ENCODE measurements at places on chromosomes 7 and 10.

DNA sequence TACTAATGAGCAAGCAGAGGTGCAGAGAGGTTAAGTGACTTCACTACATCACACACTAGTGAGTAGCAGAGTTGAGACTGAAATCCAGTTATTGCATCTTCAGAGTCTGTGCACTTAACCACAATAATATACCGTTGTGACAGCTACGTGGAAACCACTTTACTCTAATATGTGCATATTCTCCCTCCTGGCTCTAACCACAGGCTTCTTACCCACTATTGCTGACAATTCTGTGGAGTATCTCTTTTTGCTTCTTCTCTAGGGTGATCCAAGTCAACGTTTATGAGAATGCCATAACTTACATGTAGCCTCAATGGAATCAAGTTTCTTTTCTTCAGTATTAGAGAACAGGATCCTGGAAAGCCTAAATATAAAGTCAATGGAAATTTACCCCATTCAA, 64.2 kb upstream of the MEOX2 start:
- DNase-seq, result no peak

DNA sequence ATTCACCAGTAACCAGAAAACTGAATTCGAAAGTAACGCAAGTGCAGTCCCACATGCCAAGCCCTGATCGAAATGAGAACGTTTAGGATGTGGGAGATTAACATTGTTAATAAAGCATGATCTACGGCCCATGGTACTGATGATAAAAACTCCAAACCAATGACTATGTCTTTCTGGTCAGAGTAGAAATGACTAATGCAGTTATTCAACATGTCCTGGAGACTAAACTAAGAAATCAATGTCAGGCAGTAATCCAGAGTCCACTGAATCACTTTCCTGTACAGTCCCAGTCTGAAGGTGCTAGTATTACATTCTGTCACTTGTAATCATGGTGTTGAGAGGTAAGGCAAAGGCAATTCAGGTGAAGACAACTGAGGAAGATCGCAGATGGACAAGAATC, 14.4 kb downstream of the NPSR1 start:
- no peak for DNase-seq

- DNase-seq, result no peak
Observed at GRCh38 chr10:80896959-80897358, 359.3 kb downstream of the SH2D4B start.

DNA sequence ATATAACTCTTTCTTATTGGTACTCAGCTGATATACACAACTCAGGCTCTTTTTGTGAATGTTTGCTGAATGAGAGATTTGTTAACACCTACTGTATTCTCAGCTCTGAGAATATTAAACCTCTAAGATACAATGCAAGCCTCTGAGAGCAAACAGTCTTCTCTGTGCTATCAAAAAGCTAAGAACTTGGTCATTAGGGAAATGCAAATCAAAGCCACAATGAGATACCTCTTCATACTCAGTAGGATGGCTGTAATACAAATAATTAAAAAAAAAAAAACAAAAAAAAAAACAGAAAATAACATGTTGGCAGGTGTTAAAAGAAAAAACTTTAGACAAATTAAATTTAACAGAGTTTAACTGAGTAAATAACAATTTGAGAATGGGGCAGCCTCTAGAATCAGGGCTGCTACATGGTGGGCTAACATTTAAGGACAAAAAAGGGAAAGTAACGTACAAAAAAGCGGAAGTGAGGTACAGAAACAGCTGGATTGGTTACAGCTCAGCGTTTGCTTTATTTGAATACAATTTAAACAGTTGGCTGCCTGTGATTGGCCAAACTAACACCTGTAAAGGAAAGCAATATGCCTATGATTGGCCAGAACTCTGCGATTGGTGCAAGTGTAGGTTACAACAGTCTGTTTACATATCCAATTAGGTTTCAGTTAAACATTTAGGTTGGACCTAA, 14.8 kb upstream of the MTURN start:
- no peak for DNase-seq

DNA sequence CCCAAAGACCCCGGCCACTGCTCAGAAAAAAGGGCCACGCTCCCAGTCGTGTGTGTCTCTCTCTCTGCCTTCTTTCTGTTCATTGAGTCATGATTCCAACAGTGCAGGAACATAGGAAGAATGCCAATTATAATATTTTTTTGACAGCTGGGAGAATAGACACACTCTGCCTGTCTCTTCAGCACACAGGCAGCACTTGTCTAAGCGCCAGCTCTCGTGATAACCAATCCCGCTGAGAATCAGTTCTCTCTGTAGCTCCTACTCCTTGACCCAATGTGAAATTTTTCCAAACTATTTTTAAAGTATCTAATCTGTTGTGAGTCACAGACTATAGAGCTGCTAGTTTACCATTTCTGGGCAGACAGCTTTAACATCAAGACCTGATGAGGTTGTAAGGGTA, 145.7 kb upstream of the RHEB start:
- no peak for DNase-seq

DNA sequence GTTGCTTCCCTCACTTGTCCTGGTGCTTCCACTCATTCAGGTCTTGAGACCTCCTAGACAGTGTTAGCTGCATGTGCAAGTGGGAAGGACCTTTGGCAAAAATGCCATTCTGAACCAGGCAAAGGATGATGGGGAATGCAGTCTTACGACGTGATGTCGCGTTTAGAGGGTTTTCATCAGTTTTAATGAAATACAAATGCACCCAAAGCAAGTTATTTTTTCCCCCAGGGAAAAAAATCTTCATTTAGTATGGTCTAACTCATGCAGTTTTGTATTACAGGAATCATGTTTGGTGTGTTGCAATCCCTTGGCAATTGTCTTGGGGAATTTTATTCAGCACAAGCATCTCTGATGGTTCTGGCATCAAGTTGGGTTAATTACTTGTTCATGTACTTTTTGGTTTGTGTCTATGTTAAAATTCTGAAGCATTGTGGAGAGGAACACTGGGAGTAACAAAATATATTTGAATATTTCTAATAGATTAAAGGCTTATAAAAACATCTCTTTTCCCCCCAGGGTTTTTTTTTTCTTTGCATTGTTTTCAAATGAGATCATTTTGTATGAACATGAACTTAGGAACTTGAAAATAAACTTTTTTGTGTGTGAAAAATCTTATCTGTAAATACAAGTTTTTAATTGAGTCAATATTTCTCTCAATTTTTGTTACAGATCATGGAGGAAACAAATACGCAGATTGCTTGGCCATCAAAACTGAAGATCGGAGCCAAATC, 188.9 kb downstream of the BICC1 start:
- DNase-seq, result no peak

- no peak for DNase-seq
Observed at GRCh38 chr7:26743205-26743604, 121.2 kb downstream of the SKAP2 start.

GRCh38 chr7:134874407-134874806, 95.0 kb downstream of the CALD1 start:
- DNase-seq, result no peak

DNA sequence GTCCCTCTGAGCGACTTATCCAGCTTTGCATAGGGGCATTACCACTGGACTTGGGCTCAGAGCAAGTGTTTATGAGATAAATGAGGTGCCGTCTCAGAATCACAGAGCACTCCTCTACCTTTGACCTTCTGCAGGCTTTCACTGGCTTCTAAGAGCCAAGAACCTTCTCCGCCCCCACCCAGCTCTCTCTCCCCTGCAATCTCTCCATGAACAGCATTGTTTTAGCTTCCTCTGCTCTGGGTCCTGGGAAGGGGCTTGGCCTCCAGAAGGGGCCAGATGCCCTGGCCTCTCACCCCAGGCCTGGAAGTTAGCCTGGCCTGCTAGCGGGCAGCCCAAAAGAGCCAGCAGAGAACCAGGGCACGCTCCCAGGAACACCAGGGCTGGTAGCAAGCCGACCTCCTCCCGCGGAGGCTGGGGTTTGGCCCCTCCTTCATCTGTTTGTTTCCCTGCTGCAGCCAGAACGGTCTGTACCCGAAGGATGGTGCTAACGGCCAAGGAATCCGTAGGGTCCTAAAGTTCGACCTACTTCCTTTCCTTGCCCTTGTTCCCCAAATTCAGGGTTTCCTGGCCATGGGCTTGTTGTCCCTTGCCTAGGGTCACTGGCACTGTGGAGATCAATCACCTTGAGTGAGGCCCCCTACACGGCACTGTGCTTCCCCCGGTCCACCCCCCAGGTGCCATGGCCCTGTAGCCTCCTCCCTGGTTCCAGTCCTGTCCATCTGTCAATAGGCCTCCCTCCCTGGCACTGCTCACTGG, 18.7 kb upstream of the DDIT4 start:
- no peak for DNase-seq

GRCh38 chr10:70232155-70232858, 922 bp downstream of the PPA1 start:
- peak; percentile 42 for DNase-seq

GRCh38 chr7:50620433-50620832, 55.2 kb upstream of the DDC start:
- DNase-seq, result no peak

- no peak for DNase-seq
Observed at GRCh38 chr10:110600487-110601101, 33.1 kb downstream of the SMC3 start.

- no peak for DNase-seq
Observed at GRCh38 chr7:81407094-81407493, 362.8 kb downstream of the HGF start.

- DNase-seq, result no peak
Observed at GRCh38 chr7:2667843-2668242, 20.2 kb upstream of the AMZ1 start.

Data from stimulated activated CD4-positive, alpha-beta T cell treated with anti-CD3 and anti-CD28 coated beads, TNF-alpha, amount 100 ng/mL, for 4 hours (primary cell).